ENCODE measurements at places on chromosomes 3 and 15.

DNA sequence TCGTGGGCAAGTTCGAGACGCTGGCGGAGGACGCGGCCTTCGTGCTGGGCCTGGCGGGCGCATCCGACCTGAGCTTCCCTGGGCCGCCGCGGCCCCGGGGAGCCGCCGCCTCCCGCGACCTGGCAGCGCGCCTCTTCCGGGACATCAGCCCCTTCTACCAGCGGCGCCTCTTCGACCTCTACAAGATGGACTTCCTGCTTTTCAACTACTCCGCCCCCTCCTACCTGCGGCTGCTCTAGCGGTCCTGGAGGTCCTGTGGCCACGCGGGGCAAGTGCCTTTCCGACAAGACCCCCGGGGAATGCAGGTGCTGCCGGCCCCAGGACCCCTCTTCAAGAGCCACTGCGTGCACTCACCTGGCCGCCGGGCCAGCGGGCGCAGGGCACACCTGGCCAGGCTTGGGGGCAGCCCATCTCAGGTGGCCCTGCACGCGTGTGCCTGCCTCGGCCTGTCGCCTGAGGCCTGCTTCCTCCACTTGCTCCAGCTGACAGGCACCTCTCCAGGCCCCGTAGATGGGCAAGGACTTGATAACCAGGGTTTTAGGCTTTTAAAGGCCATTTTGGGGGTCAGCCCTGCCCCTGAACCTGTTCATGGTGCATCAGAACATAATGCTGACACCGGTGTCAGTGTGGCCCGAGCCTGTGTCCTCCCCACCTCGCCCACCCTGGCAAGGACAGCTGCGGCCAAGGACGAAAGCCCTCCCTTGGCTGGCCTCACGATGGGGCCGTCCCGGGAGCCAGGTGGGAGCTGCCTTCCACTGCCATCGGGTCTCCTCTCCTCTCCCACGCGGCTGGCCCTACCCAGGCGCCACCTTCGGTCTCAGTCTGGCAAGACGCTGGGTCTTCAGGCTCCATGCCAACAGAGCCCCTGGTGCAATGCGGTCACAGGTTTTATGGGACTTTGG lies 16.1 kb downstream of the C3orf22 start:
- no peak for DNase-seq

DNA sequence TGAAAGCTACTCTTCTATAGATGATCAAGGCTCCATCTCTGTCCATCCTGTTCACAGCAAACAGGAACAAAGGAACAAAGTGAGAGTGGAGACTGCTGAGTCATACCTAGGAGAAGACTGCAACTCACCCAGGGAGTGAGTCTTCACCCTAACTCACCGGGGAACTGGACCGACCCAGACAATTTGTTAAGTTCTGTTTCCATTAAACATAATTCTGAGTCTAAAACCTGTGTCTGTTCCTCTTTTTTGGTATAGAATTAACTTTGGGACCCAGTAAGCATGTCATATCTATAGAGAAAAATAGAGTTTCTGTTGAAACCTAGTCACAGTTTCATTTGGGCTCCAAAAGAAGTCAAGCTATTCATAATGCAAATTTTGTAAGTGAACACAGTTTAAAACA lies 21.6 kb downstream of the CCDC80 start:
- DNase-seq = no peak

DNA sequence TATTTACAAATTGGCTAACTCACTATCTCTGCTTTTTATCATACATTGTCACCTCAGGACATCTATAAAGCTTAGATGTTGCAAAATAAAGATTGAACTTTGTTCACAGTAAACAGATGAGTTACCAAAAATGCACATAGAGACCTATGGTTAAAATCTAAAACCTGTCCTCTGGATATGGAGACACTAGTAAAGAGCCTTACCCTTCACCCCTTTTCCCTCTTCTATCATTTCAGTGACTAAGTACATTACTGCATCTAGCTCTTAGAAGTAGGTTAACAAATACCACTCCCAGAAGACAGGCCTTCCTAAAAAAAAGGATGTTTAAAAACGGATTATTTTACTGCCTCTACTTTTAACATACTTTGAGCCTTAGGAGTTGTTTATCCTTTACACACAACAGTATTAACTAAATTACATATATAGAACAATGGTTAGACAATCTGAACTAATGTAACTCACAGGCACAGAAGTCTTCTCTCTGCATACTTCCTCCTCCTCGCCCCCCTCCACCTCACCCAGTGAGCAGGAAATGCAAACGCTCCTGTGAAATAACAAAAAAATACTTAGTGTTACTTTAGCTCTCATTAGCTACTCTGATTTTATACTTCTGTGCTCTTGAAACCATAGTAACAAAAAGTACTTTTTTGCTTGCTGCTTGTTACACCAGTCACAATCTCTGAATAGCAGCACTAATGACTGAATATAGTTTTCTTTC lies 23.3 kb downstream of the IREB2 start:
- DNase-seq = no peak

DNA sequence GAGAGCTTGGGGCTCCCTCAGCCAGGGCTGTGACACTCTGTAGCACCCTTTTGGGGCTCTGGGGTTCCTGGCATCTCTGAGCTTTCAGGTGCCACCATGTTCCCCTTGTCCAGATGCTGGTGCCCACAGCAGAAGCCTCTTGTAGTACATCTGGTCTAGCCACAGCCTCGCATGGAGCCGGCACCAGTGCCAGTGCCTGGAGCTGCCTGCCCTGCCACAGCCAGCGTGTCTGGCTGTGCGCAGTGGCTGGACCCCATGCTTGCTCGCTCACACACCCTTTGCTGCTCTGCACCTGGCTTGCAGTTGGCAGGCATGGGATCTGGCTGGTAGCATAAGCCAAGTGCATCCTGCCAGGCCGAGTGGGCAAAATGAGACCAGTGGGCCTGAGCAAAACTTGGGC lies 744.8 kb upstream of the GBE1 start:
- DNase-seq = no peak

GRCh38 chr3:56005196-56005805 lies 463.0 kb downstream of the ERC2 start:
- DNase-seq = no peak

DNA sequence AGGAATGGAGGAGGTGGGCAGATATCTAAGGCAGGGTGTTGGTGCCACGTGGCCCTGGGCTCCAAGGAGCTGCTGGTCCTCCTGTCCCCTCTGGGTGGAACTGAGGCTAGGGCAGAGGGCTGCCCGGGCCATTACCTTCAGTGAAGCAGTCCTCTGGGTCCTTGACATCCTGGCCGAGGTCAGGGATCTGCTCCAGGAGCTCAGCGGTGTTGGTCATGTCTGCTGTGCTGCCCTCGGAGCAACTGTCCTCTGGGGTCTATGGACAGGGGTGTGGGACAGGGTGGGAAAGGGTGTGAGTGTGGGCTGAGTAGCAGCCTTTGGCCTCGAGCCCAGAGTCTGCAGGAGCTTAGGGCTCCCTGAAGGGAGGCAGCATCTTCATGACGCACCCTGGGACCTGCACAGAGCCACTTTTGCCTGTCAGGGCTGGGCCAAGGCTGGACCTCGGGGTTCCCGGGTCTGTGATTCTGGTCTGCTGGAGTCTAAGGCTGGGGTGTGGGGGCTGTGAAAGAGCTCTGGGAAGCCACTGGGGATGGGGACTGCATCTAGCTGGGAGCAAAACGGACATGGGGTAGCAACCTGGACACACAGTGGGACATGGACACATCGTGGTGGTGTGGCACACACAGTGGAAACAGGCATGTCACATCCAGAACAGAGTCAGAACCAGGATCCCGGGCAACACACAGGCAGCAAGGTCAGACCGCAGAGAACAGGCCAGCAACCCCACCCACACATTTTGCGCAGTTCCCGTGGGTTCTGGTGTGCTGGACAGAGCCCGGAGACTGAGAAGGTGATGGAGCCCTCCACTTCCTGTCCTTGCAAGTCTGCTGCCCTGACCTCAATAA lies 72.7 kb downstream of the SCN5A start:
- no peak for DNase-seq

DNA sequence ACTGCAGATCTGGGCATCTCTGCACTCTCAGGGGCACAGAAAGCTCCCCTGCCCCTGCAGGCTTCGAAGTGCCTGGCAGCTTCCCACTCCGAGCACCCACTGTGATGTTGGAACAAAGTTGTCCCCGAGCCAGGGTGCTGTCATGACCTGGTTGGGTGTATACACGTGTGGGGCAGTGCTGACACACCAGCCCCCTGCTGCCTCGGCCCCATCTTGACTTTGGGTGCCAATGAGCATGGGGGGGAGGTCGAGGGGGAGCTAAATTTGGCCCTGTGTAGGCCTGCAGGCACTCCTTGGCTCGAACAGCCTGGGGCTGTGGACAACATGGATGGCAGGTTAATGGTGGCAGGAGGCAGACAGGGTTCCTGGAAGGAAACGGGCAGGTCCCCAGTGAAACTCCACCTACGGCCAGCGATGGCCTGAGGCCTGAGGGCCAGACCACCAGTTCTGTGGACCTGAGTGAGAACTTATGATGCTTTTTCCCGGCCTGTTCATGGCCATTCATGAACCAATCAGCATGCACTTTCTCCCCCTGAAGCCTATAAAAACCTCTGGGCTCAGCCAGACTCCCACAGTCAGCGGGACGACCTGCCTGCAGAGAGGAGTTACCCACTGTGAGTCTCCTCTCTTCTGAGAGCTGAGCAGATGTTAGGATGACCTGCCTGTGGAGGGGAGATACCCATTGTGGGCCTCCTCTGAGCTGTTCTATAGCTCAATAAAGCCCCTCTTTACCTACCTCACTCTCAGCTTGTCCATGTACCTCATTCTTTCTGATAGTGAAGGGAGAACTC lies 1029.1 kb upstream of the GBE1 start:
- DNase-seq = no peak

DNA sequence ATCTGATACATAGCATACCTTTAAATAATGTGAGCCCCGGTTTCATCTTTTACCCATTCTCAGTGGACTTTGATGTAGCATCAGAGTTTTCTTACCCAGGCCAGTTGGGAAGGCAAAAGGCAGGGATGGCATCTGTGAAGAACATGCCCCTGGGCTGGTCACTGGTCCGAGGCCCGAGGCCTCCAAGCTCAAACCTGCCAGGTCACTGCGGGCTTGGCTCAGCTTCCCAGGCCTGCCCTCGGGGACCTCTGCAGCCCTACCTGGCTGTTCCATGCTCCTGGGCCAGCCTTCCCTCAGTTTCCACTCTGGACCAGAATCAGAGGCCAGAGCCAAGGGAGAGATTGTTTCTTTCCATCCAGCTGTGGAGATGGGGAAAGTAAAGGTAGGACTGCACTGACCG lies 26.9 kb downstream of the NR1I2 start:
- no peak for DNase-seq

- no peak for DNase-seq
Measured at GRCh38 chr15:66957431-66957720, 108.0 kb upstream of the SMAD3 start.

DNA sequence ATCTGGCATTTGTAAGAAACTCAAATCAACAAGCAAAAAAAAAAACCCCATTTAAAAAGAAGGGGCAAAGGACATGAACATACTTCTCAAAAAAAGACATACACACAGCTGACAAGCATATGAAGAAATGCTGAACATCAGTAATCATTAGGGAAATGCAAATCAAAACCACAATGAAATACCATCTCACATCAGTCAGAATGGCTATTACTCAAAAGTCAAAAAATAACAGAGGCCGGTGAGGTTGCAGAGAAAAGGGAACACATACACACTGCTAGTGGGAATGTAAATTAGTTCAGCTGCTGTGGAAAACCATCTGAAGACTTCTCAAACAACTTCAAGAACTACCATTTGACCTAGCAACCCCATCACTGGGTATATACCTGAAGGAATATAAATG lies 199.4 kb upstream of the THBS1 start:
- no peak for DNase-seq

DNA sequence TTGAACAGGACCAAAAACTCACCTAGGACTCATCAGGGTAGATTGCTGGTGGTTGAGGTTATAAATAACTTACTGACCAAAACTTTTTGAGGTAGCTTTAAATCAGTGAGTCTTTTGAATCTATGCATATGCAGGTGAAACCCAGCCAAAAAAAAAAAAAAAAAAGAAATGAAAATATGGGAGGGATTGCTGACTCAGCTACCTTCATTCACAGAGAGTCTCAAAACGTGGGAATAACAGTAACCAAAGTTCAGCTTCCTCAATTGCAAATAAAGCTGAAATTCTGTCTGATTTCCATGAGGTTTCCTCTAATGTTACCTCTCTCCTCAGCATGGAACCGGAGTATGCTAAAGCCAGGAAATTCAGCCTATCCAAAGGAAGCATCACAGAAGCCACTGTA lies 95.2 kb upstream of the SEMA6D start:
- DNase-seq = no peak

DNA sequence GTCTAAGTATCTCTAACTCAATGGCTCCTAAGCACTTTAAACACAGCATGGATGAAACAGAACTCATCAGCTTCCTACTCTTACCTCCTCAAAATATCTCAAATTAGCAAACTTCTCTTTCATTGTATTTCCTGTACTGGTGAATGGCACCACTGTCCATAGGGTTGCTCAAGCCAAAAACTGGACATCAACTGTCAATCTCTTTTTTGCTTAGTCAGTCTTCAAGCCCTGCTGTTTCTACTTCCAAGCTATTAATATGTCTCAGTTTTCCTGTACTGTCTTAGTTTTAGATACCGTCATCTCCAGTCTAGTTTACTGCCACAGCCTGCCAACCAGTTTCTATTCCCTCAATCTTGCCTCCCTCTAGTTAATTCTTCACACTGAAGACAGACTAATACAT lies 48.3 kb upstream of the KPNA4 start:
- DNase-seq = no peak

DNA sequence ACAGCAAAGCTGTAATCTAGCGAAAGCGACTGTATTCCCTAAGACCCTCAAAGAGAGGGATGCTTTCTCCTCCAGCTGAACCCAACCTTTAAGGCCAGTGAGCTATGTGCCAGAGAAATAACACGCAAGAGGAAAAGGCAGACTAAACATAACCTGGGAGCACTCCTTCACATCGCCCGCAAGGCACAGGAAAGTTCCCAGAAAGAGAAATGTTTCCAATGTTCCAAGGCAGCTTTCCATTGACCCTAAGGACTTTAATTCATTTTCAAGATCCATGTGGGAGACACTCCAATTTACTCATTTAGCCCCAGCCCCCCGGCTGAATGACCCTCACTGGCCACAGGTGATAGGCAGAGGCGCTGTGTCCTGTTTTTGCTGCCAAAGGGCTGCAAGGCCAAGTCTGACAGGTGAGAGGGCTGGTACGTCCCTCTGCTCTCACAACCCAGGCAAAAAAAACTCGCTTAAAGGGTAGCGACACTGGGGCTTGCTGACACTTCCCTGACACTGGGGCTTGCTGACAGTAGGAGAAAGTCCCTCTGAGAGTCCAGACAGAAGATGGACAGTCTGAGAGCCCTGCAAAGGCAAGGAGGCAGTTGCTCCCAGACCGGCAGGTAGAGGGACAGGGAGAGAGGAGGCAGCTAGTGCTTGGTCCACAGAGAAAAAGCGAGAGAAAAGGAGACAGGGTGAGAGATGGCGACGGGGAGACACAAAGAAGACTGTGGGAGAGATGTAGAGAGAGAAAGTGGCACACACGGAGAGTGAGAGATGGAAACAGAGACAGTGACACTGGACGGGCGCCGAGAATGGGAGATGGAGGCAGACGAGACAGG lies 702 bp downstream of the ARHGEF3 start:
- DNase-seq = no peak
